ENCODE measurements at places on chromosomes 3 and 15.

DNA sequence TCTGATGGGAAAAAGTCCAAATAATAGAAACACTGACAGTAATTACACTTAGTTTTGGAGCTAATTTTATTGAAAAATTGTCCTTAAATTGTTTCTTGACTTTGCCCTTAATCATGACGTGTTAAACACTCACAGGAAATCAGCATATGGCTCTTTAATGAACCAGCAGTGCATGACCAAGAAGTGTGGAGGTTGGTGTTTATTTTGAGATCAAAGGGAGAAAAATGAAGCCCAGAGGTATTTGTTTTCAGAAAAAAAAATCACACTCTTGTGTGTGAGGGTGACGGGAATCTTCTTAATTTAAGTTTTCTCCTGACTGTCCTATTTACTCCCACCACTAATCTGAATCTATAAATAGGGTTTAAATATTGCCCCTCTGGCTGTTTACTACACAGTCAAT is 28.8 kb upstream of the SYNM start:
- DNase-seq, result no peak

- DNase-seq, result no peak
Observed at GRCh38 chr3:126472277-126473006, 3.2 kb downstream of the ZXDC start.

GRCh38 chr15:53213336-53213735 is 423.2 kb upstream of the ONECUT1 start:
- DNase-seq, result no peak

DNA sequence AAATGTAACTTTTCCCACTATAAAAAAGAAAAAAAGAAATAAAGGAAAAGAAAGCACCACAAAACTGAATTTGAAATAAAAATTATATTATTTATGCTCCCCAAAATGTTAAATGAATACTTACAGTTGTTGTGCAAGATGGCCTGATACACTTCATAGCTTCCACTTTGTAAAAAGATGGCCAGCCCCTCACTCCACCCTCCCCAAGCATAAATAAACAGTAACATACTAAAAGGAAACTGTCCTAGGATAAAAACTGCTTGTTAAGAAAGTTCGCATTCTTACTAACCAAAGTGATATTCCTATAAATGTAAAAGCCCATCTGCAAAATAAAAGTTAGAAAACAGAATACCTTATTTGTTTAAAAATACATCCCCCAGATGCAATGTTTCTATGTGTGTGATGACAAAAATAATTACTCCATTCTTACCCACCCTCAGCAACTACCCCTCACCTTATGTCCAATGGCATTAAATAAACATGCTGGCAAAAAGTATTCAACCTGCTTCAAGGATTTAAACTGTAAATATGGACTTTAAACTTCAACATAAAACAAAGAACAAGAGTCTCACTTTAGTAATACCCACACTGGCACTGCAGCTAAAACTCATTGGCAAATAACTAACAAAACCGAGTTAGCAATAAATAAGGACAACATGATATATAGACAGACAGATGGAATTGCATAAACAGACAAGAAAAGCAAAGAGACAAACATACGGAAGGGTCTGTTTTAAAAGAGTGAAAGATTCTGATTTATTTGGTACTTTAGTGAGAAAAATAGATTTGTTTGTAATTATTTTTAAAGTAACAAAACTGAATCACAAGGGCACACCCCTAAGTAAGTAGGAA is 47.7 kb downstream of the ZBTB20 start:
- no peak for DNase-seq

GRCh38 chr3:187281191-187281714 is 10.3 kb downstream of the MASP1 start:
- no peak for DNase-seq

- no peak for DNase-seq
Observed at GRCh38 chr3:134487406-134487805, 1.5 kb downstream of the CEP63 start.

DNA sequence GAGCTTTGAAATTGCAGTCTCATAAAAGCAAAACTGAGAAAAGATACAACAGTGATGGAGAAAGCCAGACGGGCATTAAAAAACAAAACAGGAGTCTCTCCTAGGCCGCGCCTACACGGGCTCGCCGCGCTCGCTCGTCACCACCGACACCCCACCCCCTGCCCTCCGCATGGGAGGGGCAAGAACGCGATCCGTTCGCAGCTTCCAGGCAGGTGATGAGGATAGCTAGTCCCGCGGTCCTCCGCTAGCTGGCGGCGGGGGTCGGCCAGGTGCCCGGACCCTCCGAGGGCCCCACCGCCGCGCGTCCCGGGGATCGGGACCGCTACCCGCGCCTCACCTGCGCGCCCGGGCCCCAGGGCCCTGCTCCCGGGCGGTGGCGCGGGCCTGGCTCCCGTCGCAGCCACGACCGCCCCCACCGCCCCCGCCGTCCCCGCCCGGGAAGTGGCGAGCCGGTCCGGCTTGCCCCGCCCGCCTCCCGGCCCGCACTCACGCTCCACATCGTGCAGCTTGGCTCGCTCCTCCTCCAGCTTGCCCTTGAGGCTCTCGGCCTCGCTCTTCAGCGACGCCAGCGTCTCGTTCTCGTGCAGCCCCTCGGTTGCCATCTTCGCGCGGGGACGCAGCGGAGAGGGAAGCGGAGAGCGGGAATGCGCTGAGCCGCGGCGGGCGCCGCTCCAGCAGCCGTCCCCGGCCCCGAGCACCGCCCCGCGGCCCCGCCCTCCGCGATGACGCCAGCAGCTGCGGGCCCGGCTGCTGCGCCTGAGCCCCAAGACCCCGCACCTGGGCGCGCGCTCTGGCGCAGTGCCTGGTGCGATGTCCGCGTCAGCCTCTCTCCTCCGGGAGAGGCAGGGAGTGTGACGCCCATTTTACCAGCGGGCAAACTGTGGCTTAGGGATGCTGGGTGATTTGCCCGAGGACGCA is 11.7 kb downstream of the GNB5 start:
- DNase-seq, result peak; percentile 80

DNA sequence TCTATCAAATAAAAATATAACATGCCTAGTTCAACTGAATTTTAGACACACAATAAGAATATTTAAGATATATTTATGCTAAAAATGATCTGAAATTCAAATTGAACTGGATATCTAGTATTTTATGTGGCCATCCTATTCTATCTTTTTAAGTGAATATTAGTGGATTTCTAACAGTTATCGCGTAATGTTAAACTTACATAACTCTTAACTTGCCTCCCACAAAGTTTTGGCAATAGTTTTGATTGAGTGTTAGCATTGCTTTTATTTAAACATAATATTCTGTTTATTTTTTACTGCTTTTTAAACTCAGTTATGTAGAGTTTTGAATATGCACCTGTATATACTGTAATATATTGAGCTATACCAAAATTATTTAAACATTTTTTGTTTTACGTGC is 1279.5 kb downstream of the OTOL1 start:
- DNase-seq, result no peak

GRCh38 chr15:100781961-100782530 is 97.6 kb upstream of the ALDH1A3 start:
- no peak for DNase-seq

- DNase-seq, result no peak
Observed at GRCh38 chr3:7897655-7898054, 604.0 kb upstream of the LMCD1 start.

GRCh38 chr15:98131924-98132323 is 171.4 kb downstream of the ARRDC4 start:
- no peak for DNase-seq

- DNase-seq, result no peak
Observed at GRCh38 chr3:142987707-142988106, 13.7 kb upstream of the U2SURP start.

DNA sequence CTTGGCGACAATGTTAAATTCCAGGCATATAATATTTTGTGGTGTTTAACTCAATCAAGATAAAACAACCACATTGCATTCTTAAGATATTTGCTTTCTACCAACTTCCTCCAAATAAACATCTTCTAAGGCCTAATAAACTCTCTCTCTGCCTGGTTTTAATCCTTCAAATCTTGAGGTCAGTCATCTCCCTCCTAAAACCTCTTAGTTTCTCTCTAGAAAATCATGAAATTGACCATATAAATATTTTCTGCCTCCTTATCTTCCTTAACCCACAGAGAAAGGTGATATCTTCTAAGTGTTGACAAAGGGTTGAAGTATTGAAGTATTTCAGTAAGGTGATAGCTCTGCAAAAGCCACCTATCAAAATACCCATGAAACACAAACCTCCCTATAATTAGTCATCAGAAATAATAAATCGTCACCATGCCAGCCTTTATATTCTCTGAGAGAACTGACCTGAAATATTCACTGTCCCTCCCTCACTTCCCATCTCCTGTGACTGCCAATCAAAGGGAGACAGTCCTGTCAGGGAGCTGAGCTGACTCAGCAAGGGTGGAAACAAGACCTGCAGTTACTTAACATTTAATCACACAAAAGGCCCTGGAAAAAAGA is 1261.1 kb downstream of the ROBO1 start:
- DNase-seq, result no peak

GRCh38 chr15:99125061-99125891 is 20.4 kb downstream of the SYNM start:
- no peak for DNase-seq

DNA sequence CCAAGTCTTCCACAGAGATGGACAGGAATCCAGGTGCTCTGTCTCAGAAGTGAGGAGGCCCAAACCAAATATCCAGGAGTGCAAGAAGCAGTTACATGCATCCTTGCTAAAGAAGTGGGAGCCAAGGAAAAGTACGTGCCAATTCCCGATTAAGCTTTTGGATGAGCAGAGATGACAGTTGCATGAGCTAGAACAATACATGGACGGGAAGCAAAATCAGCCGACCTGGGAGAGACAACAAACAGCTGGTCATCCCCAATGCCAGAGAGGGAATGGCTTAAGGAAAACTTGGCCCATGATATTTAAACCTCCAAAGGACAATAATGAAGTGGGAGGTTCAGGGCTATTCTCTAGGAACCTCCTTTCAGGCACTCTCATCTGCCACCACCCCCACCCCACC is 86.0 kb upstream of the ABHD17C start:
- DNase-seq, result no peak

GRCh38 chr3:148911173-148911572 is 46.1 kb downstream of the CPA3 start:
- no peak for DNase-seq

- no peak for DNase-seq
Observed at GRCh38 chr3:152307829-152308474, 39.2 kb downstream of the MBNL1 start.

- no peak for DNase-seq
Observed at GRCh38 chr3:56868706-56869105, 67.0 kb upstream of the ARHGEF3 start.

DNA sequence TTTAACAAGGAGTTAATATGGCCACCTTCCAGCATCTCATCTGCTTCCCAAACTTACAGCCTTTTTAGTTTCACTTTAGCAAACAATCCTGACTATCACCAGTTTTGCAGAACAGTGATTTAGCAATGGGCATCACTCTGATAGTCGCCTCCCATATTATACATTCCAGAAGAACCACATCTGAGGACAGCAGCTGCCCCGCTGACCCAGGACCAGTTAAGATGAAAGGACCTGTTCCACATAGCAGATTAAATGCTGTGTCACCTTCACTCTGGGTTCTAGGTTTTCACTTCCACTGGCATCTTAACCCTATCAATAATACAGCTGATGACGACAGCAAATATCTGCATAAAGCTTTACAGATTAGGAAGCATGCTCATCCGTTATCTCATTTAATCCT is 99.8 kb downstream of the TRIM69 start:
- no peak for DNase-seq

- no peak for DNase-seq
Observed at GRCh38 chr3:187809612-187809991, 64.3 kb upstream of the BCL6 start.

DNA sequence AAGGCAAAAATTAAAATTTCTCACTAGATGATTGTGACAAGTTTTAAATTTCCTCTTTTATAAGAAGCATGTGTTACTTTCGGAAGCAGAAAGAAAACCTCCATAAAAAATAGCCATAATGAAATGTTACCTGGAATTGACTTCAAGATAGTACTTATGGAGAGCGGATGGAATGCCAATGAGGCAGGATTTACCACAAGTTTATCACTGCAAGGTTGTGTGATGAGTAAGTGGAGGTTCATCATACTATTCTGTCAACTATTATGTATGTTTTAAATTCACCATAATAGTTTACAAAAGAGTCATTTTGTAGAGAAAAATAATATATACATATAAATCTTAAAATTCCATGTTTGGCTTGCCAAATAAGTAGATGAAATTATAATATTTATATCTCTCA is 230.3 kb downstream of the SCAPER start:
- no peak for DNase-seq

DNA sequence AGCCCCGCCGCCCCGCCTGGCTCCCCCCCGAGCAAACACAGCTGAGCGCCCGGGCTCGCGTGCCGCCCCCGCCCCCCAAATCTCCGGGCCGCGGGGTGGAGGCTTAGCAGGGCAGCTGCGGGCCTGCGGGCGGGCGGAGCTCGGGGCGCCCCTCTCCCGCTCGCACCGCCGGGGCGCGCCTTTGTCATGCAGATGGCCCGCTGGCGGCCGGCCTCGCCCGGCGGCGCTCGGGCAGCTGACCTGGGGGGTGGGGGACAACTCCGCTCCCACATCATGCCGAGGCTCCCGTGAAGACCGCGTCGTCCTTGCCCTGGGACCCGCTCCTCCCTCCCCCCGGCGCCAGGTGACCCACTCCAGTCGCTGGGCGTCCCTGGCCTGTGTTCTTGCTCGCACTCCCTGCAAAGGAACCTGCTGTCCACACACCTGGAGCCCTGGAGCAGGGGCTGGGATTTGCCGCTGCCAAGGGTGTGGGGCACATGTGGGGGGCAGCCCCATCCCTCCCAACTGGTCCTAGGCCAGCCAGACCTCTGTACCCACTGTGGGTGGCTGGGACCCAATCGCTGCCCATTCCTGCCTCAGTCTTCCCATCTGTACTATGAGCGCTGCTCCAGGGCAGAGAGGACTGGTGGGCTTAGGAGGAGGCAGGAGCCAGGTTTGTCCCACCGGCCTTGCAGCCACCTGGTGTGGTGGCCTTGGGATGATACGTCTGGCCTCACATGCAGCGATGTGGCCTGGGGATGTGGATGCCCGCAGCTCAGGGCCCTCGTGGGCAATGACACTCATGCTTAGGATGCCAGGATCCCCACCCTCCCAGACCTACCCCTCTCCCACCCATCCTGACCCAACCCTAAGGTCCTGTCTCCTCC is 33.5 kb downstream of the DNAJB8 start:
- DNase-seq, result no peak

DNA sequence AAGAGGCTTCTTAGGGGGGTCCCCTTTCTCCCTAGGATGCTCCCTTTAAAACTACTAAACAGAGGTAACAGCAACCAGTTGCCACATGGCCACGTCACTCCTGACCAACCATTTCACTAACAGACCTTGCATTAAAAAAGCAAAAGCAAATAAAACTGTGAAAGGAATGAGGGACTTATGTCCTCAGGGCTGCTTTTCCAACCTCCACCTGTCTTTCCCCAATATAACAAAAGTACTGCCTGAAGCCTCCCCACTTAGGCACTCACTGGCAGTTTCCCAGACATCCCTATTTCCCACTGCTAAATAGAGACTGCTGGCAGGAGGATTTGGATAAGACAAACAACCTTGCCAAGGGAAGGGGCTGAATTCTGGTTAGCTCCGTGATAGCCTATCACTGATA is 130.3 kb downstream of the ATP8B4 start:
- DNase-seq, result no peak

GRCh38 chr3:12440927-12441714 is 43.2 kb upstream of the TSEN2 start:
- no peak for DNase-seq
